ENCODE measurements at places on chromosomes 2 and 18. TPM values are rescaled to one million over a fixed set of nuclear protein-coding genes. Genes with fewer than 3 reads are reported as not detected.
A peak's percentile ranks its signal among the peaks of the same experiment; 100 is the strongest.

GRCh38 chr2:151973901-151974199 lies 125.0 kb downstream of the CACNB4 start:
- no peaks in the 10 kb centered on the region for H3K36me3 ChIP-seq
- peaks cover 3% of the 10 kb centered on the region for H3K27me3 ChIP-seq
- no peak for DNase-seq
- no peak overlapping the region for H3K27ac ChIP-seq
- H3K4me1 ChIP-seq, result no peaks in the 10 kb centered on the region

DNA sequence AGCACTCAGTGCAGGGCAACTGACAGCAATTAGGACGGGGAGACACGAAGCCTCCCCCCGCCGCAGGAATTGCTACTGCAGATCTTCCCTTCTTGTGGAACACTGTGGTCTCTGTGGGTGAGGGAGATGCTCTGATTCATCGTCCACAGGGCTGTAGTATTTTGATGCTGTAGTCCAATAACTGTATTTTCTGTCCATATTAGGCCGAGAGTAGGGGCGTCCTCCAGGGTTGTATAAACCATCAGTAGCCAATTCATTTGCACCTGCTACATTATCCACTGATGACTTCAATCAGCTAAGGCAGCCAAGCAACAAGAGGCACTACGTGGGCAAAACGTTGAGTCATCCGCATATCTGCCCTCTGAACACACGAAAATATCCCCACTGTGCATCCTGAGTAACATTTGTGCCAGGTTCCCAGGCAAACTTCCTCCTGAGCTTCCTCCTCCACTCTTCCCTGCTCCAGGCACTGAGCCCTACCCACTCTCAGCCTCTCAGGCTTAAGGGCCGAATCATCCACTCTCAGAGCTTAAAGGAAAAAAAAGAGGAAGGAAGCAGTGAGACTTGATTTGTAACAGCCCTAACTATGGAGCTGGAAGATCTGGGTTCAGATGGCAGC lies 62.1 kb downstream of the LBH start:
- peak; percentile 56 for DNase-seq
- H3K4me3 ChIP-seq, result no peak overlapping the region
- peak overlapping the region; percentile 50 for H3K27ac ChIP-seq
- H3K36me3 ChIP-seq, result no peaks in the 10 kb centered on the region
- H3K27me3 ChIP-seq, result no peaks in the 10 kb centered on the region

The ACKR3 gene
- 7.1 TPM for total RNA-seq

The SGPP2 gene
- 6.0 TPM for total RNA-seq

The KCNF1 gene
- not detected for total RNA-seq

GRCh38 chr2:73832930-73833329 lies 4.2 kb downstream of the STAMBP start:
- no peaks in the 10 kb centered on the region for H3K27me3 ChIP-seq
- H3K4me1 ChIP-seq, result peaks cover 15% of the 10 kb centered on the region
- peaks cover 28% of the 10 kb centered on the region for H3K36me3 ChIP-seq
- no peak overlapping the region for H3K4me3 ChIP-seq
- DNase-seq, result no peak

The COL4A3 gene
- total RNA-seq, result 43.9 TPM

The SH2D6 gene
- 1.1 TPM for total RNA-seq

The ITGB1BP1 gene
- total RNA-seq, result 42.8 TPM

GRCh38 chr2:120999377-121000097 lies 263.9 kb downstream of the GLI2 start:
- H3K36me3 ChIP-seq, result no peaks in the 10 kb centered on the region
- H3K4me3 ChIP-seq, result no peak overlapping the region
- H3K4me1 ChIP-seq, result no peaks in the 10 kb centered on the region
- no peak overlapping the region for H3K27ac ChIP-seq
- H3K27me3 ChIP-seq, result no peaks in the 10 kb centered on the region
- no peak for DNase-seq

GRCh38 chr2:213288913-213289700 lies 4.8 kb downstream of the SPAG16 start:
- no peaks in the 10 kb centered on the region for H3K36me3 ChIP-seq
- DNase-seq, result no peak
- H3K27ac ChIP-seq, result no peak overlapping the region
- H3K4me1 ChIP-seq, result peaks cover 4% of the 10 kb centered on the region
- H3K27me3 ChIP-seq, result no peaks in the 10 kb centered on the region

GRCh38 chr2:164808776-164809175 lies 32.8 kb downstream of the COBLL1 start:
- H3K4me3 ChIP-seq, result no peak overlapping the region
- no peak for DNase-seq
- H3K36me3 ChIP-seq, result no peaks in the 10 kb centered on the region
- no peaks in the 10 kb centered on the region for H3K4me1 ChIP-seq
- no peak overlapping the region for H3K27ac ChIP-seq

GRCh38 chr18:53909668-53910067 lies 314.8 kb downstream of the MBD2 start:
- H3K4me1 ChIP-seq, result no peaks in the 10 kb centered on the region
- H3K27ac ChIP-seq, result no peak overlapping the region
- no peaks in the 10 kb centered on the region for H3K27me3 ChIP-seq
- H3K4me3 ChIP-seq, result no peak overlapping the region
- DNase-seq, result no peak

The CCDC121 gene
- 1.3 TPM for total RNA-seq

DNA sequence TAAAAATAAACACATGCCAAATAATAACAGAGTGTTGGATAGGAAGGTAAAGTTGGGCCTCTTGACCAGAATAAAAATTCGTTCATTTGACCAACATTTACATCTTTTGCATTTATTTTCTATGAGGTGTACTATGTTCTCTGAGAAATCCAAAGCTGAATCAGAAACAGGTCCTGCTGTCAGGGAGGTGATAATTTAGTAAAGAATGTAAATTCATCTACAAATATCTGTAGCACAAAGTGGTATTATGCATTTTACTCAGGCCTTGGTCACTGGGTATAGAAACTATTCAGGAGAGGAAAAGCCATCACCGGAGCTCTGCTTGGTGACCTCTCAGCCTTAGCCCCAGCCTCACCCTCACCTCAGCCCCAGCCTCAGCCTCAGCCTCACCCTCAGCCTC lies 208.9 kb downstream of the SPP2 start:
- no peaks in the 10 kb centered on the region for H3K36me3 ChIP-seq
- no peak overlapping the region for H3K4me3 ChIP-seq
- peaks cover 11% of the 10 kb centered on the region for H3K27me3 ChIP-seq

DNA sequence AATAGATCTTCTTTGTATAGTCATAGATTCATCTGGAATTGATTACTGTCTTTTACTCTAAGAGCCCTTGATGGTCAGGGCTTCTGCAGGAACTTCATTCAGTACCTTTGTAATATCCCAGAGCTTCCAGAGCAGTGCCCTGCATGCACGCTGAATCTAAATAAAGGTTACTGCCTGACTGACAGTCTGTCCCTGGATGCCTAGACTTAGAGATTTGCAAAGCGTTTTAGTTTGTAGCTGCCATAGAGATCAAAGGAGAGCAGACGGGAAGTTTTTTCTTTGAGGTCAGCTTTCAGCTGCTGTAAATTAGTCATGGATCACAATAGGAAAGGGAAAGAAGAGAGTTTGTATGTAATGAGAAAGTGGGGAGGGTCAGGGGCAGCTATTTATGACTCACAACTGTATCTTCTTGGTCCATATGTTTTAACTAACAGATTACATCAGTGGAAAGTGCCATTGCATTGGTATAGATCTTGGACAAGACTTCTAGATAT lies 45.2 kb upstream of the NYAP2 start:
- H3K27me3 ChIP-seq, result no peaks in the 10 kb centered on the region
- no peaks in the 10 kb centered on the region for H3K36me3 ChIP-seq
- H3K4me3 ChIP-seq, result no peak overlapping the region
- DNase-seq, result no peak
- H3K27ac ChIP-seq, result no peak overlapping the region

GRCh38 chr18:61967252-61967891 lies 74.6 kb upstream of the RNF152 start:
- no peak overlapping the region for H3K4me3 ChIP-seq
- H3K27ac ChIP-seq, result no peak overlapping the region
- no peaks in the 10 kb centered on the region for H3K36me3 ChIP-seq
- H3K27me3 ChIP-seq, result peaks cover 14% of the 10 kb centered on the region
- DNase-seq, result no peak

GRCh38 chr2:146893500-146894041 lies 951.3 kb upstream of the ACVR2A start:
- DNase-seq, result no peak
- H3K27ac ChIP-seq, result no peak overlapping the region
- H3K27me3 ChIP-seq, result no peaks in the 10 kb centered on the region
- no peaks in the 10 kb centered on the region for H3K4me1 ChIP-seq
- no peak overlapping the region for H3K4me3 ChIP-seq

GRCh38 chr2:16773080-16773713 lies 107.6 kb upstream of the CYRIA start:
- H3K4me3 ChIP-seq, result no peak overlapping the region
- H3K36me3 ChIP-seq, result no peaks in the 10 kb centered on the region
- H3K27ac ChIP-seq, result no peak overlapping the region
- peaks cover 2% of the 10 kb centered on the region for H3K27me3 ChIP-seq
- peak; percentile 47 for DNase-seq
- H3K4me1 ChIP-seq, result no peaks in the 10 kb centered on the region

DNA sequence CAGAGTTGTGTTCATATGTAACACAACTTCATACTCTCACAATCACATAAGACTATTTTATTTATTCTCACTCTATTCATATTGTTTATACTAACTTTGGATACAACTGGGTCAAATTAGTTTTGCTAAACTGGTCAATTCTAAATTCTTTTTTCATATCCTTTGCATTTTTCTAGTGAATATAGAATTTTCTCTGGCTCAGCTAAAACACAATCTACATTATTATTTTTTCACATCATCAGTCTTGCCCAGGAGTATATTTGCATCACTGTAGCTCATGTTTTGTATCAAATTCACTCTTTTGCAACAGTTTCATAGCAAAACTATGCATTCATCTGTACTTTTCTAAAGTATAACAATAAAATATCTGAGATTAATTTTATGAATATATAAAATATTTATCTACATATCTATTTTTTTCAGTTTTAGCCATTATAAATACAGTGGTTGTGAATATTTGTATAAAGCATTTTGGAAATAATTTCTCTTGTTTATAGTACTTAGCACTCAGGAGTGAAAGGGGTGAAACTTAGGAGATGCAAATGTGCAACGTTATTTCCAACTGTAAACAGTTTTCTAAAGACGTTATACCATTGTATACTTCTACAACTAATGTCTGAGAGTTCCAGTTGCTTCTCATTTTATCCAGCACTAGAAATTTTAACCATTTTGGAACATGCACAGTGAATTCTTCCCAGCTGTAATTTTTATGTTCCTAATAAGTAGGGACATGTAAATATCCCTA lies 854.6 kb downstream of the CBLN2 start:
- H3K27me3 ChIP-seq, result no peaks in the 10 kb centered on the region
- no peak overlapping the region for H3K4me3 ChIP-seq
- no peaks in the 10 kb centered on the region for H3K36me3 ChIP-seq
- H3K27ac ChIP-seq, result no peak overlapping the region
- no peaks in the 10 kb centered on the region for H3K4me1 ChIP-seq
- DNase-seq, result no peak

The TLX2 gene
- total RNA-seq, result not detected

The EFHD1 gene
- total RNA-seq, result not detected

GRCh38 chr2:146964494-146964893 lies 880.3 kb upstream of the ACVR2A start:
- H3K4me1 ChIP-seq, result no peaks in the 10 kb centered on the region
- no peaks in the 10 kb centered on the region for H3K27me3 ChIP-seq
- DNase-seq, result no peak
- H3K36me3 ChIP-seq, result no peaks in the 10 kb centered on the region

The HRH4 gene
- total RNA-seq, result 0.07 TPM

GRCh38 chr2:13819896-13820295 lies 812.6 kb upstream of the LRATD1 start:
- H3K4me3 ChIP-seq, result no peak overlapping the region
- H3K4me1 ChIP-seq, result no peaks in the 10 kb centered on the region
- H3K27ac ChIP-seq, result no peak overlapping the region
- H3K27me3 ChIP-seq, result no peaks in the 10 kb centered on the region

The CKAP2L gene
- total RNA-seq, result not detected

The CYP1B1 gene
- 0.89 TPM for total RNA-seq

DNA sequence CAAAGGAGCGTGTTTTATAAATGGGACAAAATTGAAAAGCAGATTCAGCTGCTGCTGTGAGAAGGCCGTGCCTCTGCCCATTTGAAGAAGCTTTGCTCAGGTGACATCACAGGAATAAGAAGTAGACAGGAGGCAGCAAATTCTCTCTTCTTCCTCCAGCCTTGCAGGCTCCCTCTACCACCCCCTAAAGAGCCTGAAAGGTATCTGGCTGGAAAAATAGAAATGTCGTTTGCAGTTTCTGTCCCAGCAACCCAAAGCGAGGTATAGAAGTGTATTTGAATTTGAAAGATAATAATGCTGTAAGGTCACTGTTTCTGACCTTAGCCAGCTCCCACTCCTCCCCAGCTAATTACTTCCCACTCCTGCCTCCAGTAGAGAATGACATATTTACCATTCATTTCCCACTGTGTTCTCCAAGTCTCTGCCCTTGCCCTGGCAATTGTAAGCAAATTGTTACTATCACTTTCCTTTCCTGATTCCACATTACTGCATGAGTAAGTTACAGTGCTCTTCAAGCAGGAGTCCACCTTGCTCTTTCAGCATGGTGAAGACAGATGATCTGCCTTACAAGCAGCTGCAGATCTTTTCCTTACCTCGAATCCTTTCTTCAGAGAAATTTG lies 56.8 kb upstream of the RASGRP3 start:
- no peak overlapping the region for H3K27ac ChIP-seq
- DNase-seq, result no peak
- H3K4me1 ChIP-seq, result no peaks in the 10 kb centered on the region

DNA sequence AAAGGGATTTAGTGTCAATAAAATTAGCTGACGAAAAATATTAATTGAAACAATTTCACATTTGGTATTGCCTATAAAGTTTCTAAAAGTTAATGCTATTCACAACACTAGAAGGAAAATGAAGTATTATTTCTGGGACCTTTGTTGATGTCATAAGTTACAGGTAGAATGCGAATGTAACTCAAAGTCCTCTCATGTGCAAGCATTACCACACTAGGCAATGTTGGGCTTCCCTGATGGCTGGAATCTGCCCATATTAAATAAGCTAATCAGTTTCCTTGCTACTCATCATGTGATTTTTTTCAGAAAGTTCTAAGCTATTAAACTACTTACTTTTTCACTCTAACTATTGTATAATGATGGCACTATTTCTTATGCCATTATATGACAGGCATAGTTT lies 44.6 kb downstream of the COBLL1 start:
- H3K4me3 ChIP-seq, result no peak overlapping the region
- H3K27me3 ChIP-seq, result no peaks in the 10 kb centered on the region
- peaks cover 11% of the 10 kb centered on the region for H3K4me1 ChIP-seq

DNA sequence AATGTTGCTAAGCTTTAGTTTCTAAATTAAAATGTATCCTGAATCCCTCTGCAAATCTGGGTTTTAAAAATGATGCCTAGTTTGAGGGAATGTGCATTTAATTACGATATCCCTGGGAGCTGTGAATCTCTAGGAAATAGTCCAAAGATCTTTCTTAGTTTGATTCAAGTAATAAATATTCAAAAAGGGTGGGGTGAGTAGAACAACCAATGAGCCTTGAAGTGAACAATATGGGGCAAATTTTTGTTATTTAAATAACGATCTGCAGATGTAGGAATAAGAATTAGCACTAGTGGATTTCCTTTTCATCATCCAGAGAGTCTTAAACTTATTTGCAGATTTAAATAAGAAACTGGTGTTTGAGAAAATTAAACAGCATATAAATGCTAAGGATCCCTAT lies 106.3 kb downstream of the ACVR1 start:
- H3K4me3 ChIP-seq, result no peak overlapping the region
- H3K27ac ChIP-seq, result no peak overlapping the region
- no peaks in the 10 kb centered on the region for H3K36me3 ChIP-seq
- no peaks in the 10 kb centered on the region for H3K4me1 ChIP-seq
- no peaks in the 10 kb centered on the region for H3K27me3 ChIP-seq
